ENCODE measurements at places on chromosomes 16 and 17.

DNA sequence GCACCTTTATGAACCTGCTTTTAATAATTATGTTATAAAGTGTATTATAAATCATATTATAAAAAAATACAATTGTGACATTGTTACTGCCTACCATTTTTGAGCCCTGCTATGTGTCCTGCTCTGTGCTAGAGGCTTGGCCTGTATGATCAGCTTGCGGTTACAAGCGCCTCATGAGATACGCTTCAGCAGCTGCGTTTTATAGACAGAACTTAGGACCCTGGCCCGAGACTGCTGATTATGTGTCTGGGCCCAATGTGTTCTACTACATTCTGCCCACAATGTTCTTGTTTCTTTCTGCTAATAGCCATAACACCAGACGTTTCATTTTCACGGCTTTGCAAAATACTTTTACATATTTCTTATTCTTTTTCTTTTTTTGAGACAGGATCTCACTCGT lies 395.8 kb downstream of the SLC39A11 start:
- no peak for DNase-seq

DNA sequence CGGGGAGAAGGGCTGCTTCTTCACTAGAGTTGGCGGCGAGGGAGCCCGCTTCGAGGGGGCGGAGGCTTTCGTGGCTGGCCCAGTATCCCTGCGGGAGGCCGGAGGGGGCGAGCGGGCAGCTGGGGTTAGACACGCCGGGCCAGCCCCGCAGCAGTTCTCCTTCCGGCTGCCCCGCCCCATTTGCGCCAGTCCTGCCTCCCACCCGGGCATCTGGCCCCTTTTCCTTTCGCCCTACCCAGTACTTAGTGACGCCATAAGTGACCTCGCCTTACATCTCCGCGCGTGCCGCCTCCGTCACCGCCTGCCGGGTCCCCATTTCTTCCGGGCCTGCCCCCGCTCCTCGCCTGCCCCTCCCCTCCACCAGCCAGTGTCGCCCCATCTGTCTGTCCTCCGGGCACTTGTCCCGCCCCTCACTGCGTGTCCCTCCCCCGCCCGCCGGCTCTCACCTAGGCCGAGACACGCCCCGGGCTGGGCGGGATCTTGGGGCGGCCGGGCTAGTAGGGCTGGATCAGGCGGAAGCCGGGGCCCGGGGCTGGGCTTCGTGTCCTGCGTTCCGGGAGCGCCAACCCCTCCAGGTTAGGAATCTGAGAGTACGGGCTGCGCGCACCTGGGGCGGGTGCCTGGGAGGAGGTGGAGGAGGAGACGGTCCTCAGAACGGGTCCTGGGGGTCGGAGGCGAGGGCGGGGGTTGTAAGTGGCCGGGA lies 14.3 kb downstream of the SPATA32 start:
- DNase-seq, result peak; percentile 100

DNA sequence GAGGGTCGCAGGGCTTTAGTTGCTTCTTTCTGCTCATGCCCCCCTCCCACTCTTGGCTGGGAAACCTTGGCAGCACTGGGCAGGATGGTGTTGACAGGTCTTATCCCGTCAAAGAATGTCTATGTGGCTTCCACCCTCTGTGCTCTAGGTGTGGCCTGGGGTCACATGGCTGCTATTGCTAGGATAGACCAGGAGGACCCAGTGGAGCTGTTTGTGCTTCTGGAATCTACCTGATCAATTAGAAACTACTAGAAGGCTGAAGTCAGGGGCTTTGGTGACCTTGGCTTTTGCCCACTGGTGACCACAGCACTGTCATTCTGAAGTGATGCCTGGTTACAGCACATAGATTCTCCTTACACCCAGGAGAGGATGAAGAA lies 105.8 kb downstream of the CMIP start:
- no peak for DNase-seq

GRCh38 chr17:42845556-42845917 lies 1.2 kb downstream of the AOC2 start:
- no peak for DNase-seq

GRCh38 chr17:33024688-33025486 lies 33.2 kb downstream of the SPACA3 start:
- DNase-seq, result no peak

GRCh38 chr16:50761267-50761666 lies 19.4 kb downstream of the CYLD start:
- no peak for DNase-seq

- no peak for DNase-seq
Observed at GRCh38 chr16:628321-629061, 2.3 kb upstream of the WFIKKN1 start.

GRCh38 chr17:19238167-19238505 lies 970 bp downstream of the EPN2 start:
- peak; percentile 50 for DNase-seq

DNA sequence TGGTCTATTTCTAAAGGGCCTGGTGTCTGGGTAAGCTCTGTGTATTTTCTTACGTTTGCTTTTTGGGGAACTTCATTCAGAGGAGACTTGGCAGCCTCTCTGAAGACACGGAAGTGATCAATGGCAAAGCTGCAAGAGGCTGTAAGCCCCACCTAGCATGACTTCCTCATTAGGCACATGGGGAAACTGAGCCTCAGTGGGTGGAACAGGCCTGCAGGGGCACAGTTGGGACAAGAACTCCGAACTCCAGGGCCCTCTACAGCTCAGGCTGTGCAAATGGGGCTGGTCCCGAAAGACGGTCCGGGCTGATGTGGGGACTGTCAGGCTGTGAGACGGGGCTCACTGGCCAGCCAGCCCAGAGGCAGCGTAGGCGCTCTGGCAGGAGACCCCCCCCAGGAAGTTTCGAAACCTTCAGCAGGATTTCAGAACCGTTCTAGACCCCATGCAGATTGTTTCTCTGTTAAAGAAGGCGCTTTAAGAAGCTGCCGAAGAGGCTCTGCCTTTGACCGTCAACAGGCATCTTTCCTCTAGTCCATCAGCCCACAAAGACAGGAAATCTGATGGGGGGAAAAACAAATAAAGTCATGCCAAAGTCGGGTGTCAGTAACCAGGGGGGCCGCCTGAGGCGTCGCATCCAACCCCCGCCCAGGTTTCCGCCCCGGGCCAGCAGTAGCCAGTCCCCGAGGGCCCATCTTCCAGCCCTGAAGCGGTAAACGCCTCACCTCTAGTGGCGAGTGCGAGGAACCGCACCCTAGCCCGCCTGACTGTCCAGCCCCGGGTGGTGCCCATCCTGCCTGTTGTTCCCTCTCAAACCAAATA lies 79.8 kb upstream of the TBC1D3K start:
- DNase-seq, result peak; percentile 82

DNA sequence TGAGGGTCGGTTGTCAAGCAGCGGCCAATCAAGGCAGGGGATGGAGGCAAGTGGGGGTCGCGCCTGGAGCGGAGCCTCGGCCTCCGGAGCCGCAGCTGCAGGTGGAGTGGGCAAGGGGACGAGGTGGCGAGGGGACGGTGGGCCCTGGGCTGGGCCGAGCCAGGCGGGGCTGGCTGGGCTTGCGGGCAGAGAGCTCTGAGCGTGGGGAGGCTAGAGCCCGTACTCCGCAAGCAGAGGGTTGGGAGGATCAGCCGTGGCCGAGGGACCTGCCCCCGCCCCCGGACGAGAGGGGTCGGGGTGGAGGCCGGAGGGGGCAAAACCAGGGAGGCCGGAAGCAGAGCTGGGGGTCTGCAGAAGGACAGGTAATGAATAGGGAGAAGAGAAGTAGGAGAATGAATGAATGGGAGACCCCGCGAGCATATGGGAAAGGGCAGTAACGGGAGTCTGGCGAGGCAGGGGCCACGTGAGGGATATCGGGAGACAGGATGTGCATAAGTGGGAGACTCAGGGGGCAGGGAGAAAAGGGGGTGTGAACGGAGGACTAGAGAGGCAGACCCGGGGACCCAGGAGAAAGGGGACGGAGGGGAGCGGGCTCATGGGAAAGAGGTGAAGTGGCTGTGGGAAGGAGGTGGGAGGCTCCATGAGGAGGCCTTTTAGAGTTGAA lies at the start of gene KATNB1:
TSS of gene KATNB1 (plus strand) at position 16 of the 664 bp plus-strand sequence. CDS start 1,474 bp downstream, outside the sequence.
- DNase-seq, result peak; percentile 84

- DNase-seq, result no peak
Observed at GRCh38 chr17:46182961-46183360, 10.3 kb downstream of the KANSL1 start.

- DNase-seq, result no peak
Observed at GRCh38 chr16:56279132-56279531, 87.8 kb downstream of the GNAO1 start.

DNA sequence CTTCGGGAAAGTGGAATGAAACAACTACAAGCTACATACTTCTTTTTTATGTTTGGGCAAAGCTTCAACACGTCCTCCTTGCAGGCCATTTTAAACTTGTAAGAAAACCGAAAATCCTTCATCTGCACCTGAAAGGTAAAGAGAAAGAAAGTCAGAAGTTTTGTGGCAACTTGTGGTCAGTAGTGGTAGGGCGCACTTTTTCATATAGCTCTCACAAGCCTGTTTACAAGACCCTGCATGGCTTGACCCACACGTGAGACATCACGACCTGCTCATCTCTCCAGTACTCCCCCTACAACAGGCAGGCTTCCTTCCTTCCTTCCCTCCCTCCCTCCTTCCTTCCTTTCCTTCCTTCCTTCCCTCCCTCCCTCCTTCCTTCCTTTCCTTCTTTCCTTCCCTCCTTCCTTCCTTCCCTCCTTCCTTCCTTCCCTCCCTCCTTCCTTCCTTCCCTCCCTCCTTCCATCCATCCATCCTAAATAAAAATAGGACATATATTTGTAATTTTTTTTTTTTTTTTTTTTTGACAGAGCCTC lies 48.7 kb upstream of the CLEC18B start:
- DNase-seq, result no peak
